Stimulated activated CD4-positive, alpha-beta T cell treated with anti-CD3 and anti-CD28 coated beads, Interleukin-4, amount 100 ng/mL, for 24 hours (primary cell): ENCODE measurements at places on chromosomes 2 and 18.

DNA sequence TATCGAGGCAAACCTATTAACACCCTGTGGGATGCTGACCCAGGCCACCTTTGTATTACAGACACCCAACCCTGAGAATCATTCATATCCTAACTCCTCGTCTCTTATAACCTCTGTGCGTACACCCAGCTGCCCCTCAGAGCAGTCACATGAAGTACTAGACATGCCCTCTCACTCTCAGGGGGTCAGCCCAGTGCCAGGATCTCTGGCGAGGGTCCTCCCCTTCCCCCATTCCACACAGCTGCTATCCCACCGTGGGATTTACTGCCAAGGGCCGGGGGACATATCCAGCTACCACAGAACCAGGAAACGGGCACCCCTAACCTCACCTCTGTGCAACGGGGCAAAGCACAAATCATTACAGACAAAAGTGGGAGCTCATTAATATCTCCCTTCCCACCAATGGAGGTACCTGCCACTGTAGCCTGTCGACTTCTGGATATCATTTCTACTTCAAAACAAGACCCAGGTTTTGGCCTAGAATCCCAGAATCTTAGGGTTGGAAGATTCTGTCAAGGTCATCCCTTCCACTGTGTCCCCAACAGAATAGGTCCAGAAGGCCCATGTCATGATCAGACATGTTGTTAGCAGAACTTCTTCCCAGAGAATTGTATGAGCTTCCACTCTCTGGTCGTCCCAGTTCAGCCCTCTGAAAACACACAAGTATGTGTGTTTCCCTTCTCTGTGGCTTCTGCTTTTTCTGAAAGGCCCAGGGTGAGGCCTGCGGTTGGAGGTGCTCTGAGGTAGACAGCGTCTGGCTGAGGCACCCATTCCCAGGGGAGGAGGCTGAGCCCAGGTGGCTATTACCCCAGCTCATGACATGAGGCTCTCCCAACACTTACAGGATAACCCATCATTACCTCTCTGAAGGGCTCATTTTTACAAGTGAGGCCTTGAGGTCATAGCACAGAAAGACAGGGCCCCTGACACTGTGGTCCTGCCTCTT, 1.7 kb downstream of the TMBIM1 start:
- peak; percentile 42 for DNase-seq

- DNase-seq, result peak; percentile 67
Observed at GRCh38 chr2:11248-11941, 34.9 kb downstream of the FAM110C start.

DNA sequence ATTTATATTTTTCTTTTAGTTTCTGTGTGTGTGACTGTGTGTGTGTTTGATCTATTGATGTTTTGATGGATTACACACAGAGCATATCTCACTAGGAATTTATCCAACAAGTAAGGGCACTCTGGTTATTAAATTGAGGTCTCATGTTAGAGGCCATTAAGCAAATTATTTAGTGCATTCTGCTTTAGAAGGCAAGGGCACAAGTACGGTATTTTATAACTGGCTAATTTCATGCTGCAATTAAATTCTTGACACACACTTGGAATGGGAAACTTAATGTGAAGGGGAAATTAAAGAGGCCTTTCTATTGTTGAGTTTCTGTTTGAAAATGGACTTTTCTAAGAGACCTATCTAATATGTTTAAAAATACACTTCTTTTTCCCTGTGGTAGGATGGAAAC, 25.8 kb downstream of the NYAP2 start:
- no peak for DNase-seq

DNA sequence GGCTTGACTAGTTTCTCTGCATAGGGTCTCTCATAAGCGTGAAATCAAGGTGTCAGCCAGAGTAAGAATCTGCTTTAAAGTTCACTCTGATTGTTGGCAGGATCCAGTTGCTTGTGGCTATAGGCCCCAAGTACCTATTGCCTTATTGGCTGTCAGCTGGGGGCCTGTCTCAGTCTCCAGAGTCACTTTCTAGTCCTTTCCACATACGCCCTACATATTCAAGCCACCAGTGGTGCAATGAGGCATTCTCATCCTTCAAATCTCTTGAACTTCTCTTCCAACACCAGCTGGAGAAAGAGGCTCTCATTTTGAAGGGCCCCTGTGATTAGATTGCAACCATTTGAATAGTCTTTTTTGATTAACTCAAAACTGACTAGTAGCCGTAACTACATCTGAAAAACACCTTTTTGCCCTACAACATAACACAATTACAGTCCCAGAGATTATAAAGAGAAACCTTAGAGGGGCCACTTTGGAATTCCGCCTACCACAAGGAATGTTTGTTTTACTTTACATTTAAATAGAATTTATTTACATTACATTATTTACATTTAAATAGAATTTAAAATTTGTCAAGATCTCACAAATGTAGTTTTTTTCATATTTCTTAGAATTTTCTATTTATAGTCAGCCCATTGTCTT, 520.1 kb downstream of the DSC3 start:
- DNase-seq, result no peak

GRCh38 chr2:239399921-239400595, 762 bp downstream of the HDAC4 start:
- DNase-seq, result peak; percentile 49

DNA sequence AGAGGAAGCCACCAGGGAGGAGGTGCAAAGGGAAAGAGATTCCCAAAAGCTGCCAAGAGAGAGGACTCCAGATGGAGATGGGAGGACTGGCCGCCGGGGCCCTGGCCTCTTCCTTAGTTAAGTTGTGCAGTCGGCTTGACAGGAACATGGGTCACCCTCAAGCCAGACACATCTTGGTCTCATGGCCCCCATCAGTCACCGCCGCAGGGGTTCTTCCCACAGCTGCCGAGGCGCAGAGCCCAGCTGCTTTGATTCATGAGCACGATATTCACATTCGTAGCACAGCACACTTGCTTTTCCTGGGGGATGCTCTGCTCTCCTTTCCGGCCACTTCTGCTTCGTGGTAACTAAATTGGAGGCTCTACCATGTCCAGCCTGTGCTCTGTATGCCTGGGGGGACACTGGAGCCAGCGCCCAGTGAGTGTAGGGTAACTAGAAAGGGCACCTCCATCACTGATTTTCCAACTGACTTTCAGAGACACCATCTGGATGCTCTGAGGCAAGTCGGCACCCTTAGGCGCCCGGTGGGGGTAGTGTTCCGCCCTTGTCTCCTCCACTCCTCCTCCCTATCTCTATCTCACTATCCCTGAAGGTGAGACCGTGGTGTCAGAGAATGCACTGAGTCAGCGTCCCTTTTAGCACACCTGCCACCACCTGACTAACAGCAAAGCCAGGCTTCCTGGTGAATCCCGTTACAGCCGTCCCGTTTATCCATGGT, 13.3 kb downstream of the TWIST2 start:
- no peak for DNase-seq

GRCh38 chr2:11080253-11081115, 74.8 kb upstream of the SLC66A3 start:
- DNase-seq, result no peak

DNA sequence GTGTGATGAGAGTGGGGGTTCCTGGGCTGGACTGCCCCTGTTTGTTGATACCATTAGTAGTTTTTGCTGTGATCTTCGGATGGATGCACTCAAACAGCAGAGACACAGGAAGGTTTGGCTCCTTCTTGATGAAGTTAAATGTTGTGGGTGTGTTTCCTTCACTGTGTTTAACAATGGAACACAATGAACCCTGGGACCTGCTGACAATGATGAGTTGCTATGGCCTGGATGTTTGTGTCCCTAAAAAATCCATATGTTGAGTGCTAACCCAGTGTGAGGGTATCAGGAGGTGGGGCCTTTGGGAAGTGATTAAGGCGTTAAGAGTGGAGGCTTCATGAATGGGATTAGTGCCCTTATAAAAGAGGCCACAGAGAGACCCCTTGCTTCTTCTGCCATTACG, 237.4 kb upstream of the HS6ST1 start:
- DNase-seq, result no peak

DNA sequence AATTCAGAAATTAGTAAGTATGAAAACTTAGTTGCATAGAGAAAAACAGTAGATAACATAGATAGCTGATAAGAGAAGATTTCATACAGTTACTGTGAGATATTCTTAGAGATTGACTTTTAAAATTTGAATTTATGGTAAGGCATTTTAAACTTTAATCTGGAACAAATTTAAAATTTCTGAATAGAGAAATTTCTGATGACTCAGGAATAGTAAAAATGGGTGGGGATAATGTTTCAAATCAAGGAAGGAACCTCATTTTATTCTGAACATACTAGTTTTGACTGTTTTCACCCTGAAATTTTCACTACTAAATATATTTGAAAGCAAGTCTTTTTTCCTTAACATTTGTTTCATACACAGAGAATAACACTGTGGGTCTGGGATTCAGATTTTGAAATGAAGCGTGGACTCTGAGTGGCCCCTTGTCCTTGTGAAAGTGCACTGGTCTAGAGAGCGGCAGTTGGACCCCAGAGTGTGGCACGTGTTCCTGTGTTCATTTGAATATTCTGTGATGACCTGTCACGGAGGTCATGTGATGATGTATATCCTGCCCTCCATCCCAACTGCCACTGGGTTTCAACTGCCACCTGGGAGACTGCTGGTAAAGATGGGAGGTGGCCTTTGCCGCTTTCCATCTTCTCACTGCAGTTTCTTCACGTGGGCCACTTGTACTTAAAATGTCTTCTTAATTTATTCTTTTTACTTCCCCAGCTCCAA, 38.5 kb upstream of the RAB6D start:
- DNase-seq, result no peak

GRCh38 chr2:143139835-143140393, 10.7 kb downstream of the ARHGAP15 start:
- no peak for DNase-seq

- DNase-seq, result peak; percentile 37
Observed at GRCh38 chr2:203534621-203535077, 452 bp downstream of the RAPH1 start.
